Bronchial epithelial cell (primary cell): ENCODE measurements at places on chromosomes 12 and 14.

GRCh38 chr14:75401361-75401760, 26.5 kb upstream of the JDP2 start:
- no peak for DNase-seq

- DNase-seq, result peak; percentile 49
Measured at GRCh38 chr14:67665868-67666267, 8.6 kb downstream of the VTI1B start.

DNA sequence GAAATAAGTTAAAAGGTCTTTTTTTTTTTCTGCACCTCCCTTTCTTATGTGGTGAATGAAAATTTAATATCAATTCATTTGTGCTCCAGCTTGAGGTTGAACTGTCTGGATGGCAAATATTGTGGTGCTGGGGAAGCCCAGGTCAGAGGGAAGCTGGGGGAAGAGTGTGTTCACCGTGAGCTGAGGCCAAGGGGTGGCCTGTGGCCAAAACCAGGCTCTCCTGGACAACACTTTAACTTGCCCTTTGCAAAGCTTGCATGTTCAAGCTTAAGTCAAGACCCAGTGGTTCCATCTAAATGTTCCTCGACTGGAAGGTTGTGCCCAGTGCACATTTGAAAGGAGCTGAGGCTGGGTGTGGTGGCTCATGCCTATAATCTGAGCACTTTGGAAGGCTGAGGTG, 28.8 kb downstream of the DRAM1 start:
- no peak for DNase-seq

- DNase-seq, result no peak
Measured at GRCh38 chr12:13444076-13444475, 247.6 kb downstream of the EMP1 start.

DNA sequence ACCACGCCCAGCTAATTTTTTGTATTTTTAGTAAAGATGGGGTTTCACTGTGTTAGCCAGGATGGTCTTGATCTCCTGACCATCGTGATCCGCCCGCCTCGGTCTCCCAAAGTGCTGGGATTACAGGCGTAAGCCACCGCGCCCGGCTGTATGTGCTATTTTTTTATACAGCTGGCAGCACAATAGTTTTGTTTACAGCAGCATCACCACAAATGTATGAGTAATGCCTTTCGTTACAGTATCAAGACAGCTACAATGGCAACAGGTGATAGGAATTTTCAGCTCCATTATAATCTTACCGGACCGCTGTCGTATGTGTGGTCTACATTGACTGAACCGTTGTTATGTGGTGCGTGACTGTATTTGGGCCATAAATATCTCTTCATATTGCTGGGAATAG, 11.6 kb upstream of the MDM2 start:
- no peak for DNase-seq

- no peak for DNase-seq
Measured at GRCh38 chr14:101705733-101706508, 55.6 kb upstream of the PPP2R5C start.

- peak; percentile 35 for DNase-seq
Measured at GRCh38 chr12:57803319-57803893, 15.1 kb downstream of the AVIL start.

GRCh38 chr12:97800561-97800960, 338.0 kb downstream of the RMST start:
- DNase-seq, result no peak

DNA sequence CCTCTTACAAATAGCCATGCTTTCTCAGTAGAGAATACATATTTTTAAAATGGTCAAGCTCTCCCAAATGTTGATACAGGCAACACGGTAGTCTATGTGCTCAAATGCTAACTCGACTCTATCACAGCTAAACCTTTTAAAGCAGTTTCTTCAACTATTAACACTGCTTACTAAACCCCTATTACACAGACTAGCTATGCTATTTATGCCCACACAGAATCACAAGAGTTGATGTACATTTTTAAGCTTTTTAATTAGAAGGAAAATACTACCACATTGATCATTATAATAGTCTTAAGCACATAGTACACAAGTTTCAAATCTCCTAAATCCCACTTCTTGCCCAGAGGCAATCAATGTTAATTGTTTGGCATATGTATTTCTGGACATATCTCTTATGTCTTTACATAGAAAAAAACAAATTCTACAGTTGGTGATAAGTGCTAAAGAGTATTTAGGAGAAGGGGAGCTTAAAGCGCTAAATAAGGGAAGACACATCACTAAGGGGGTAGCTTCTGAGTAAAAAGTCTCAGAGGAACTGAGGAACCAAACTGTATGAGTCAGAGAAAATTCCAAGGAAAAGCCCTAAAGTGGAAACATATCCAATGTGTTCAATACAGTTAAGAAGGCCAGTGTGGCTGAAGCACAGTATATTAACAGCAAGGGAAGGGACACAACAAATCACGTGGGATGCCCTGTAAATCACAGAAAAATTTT, 13.7 kb downstream of the HNRNPC start:
- no peak for DNase-seq

DNA sequence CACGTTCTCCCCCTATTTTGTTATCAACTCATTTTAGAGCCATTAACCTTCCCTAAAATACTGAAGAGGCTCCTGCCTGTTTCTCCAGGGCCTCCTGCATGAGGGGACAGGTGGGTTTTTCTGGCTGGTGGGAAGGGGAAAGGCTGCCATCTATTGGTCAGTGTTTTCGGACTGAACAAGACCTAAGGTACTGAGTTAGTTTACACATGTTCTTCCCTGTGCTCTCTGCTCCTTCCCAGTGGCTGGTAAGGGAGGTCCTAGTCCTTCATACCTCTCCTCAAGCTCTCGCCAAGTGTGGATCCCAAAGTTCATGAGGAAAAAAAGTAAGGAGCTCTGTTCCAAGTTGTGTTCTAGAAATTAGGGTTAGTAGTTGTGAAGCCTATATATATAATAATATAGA, 357.5 kb downstream of the FSCB start:
- peak; percentile 17 for DNase-seq

DNA sequence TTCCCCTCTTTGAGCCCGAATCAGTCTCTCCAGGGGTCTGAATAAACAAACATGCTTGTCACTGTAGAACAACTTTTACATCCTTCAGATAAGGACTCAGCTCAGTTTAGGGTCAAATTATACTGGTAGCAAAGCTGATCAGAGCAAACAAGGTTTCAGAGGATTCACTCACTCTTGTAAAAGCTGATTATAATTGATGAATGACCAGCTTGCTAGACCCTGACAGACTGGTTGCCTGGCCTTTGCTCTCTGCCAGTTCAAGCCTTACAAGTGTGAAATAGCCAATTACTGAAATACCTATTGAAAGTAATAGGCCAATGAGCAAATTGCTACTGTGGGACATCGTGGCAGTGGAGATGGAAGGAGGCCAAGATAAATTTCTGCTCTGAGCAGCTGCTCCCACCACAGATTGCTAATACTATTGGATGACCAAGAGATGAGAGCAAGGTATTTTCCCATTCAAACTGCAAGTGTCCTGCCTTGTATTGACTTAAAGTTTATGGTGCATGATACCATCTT, 177.6 kb downstream of the PDZRN4 start:
- no peak for DNase-seq

DNA sequence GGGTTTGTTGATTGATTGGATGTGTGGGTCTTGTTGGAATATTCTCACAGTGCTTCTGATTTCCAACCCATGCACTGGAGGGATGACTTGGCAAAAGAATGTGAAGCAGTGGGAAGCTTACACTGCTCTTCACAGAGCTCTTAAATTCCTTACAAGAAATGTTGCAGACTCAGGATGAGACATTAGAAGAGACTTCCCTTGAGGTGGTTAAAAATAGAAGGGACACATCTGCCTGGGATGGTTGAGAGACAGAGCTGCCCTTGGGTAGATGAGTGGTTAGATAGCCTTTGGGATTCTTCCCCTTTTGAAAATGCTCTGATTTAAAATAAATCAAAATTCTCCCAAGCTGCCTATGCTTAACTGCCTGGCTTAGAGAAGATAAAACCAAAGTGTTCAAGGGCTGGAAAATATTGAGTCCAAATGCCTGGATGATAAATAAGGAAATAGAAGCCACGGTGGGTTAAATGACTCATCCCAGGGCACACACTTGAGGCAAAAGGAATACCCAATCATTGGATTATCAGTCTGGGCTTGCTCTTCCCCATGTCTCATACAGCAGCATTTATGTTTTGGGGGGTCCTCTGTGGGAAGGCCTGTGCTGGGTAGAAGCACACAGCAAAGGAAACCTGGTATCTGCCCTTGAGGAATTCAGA, 264.3 kb downstream of the AKAP6 start:
- peak; percentile 60 for DNase-seq

GRCh38 chr12:112207397-112207924, 82.1 kb downstream of the TRAFD1 start:
- DNase-seq, result no peak

GRCh38 chr12:121167232-121167820, 34.6 kb downstream of the P2RX7 start:
- DNase-seq, result no peak

DNA sequence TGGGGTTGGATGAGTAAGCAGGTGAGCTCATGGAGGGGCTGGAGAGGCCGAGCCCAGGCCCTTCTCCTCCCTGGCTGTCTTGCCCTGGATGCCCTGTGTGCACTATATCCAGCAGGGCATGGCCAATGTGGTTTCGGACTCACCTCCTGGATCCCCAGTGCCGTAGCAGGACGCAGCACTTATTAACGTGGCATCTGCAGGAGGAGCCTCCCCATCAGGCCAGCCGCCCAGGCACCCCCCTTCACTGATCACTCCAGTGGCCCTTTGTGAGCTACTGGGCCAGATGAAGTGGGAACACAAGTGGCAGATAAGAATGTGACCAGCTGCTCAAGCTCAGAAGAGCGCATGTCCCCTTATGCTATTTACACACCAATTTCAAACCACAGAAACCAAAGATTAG, 43.1 kb upstream of the DICER1 start:
- DNase-seq, result no peak

DNA sequence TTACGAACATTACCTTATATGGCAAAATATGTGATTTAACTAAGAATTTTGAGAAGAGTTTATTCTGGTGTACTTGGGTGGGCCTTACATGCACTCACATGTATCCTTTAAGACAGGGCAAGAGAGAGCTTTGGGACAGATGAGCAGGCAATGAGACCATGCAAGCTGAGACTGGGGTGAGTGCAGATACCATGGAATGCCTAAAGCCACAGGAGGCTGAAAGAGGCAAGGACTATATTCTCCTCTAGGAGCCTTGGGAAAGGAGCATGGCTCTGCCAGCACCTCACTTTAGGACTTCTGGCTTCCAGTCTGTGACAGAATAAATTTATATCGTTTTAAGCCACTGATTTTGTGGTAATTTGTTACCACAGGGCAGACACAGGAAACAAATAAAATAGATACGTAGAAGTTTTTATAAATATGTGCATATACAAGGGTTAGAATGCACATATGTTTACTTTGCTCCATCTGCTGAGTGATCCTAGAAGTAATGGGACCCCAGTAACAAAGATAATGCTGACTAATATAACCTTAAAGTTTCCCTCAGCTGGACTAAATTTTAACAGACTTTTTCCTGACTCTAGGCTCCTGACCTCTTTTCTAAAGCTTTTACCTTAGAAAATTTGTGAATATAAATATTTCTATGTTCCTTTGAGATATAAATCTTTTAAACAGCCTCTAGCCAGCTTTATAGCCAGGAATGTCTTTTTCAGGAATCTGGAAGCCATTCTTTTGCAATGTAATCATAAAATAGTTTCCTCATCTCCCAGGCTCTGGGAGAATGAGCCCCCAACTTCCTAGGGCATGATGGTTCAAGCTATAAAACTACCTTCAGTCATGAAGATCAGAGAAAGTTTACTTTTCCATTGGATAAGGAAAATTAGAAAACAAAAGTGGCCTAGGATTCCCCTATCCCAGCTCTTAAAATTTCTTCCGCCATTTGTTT, 216.8 kb downstream of the PPFIA2 start:
- no peak for DNase-seq

- DNase-seq, result no peak
Measured at GRCh38 chr12:76272287-76272686, 75.9 kb downstream of the BBS10 start.

DNA sequence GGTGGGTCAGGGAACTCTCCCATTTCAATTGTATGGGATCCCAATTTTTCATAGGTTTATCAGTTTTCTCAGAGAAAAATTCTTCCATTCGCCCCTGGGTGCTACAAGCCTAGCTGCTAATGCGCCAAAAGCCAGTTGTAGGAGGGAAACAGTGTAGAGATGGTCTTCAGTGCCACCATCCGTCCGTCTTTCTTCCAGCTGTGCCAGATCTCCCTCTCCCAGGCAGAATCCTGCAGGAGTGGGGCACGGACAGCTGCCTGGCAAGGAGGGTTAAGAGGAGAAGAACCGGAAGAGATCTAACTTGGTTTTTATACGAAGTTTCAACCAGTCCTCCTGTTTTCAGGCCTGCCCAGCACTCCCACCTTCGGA, 38.9 kb upstream of the FUT8 start:
- no peak for DNase-seq

- DNase-seq, result no peak
Measured at GRCh38 chr12:10135126-10135525, 5.1 kb upstream of the CLEC7A start.

GRCh38 chr12:15726878-15727150, 62.4 kb downstream of the EPS8 start:
- DNase-seq, result no peak

- peak; percentile 68 for DNase-seq
Measured at GRCh38 chr12:110533607-110534006, 31.5 kb downstream of the RAD9B start.

GRCh38 chr12:6229224-6230218, 29.3 kb downstream of the CD9 start:
- peak; percentile 85 for DNase-seq

- no peak for DNase-seq
Measured at GRCh38 chr14:104747876-104748275, 5.1 kb upstream of the SIVA1 start.

DNA sequence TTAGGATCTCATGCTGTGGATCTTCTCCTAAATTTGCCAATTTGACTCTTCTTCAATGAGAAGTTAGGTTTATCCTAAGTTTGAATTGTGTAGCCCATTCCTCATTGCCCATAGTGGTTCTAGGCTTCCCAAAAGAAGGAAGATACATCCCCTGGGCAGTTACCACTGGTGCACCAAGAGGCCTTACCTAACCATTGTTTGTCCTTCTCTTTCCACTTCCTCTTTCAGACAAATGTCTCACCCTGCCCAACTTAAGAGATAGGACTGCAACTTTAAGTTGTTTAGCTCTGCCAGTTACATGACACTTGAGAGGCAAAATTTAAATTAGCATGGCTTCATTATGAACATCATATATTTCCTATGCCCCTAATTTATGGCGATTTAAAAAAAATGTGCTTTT, 9.4 kb upstream of the KCNH3 start:
- DNase-seq, result no peak

DNA sequence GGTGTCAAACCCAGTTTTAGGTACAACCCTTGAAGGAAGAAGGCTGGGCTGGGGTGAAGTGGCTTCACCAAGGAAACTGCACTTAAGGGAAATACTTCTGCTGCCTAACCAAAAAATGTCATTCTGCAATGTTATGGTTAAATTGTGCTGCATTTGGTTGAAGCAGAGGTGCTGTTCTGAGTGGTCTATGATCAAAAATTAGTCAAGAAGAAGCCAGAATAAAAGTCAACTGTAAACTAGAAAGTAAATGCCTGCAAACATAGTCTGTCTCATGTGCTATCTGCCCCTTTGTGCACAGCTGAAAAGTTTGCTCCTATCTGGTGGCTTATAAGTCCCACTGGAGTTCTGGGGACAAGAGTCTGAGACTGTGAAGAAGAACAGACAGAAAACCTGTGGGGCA, 158.8 kb downstream of the C12orf42 start:
- DNase-seq, result no peak

- peak; percentile 81 for DNase-seq
Measured at GRCh38 chr14:65637780-65638179, 225.2 kb downstream of the FUT8 start.
